ENCODE measurements at places on chromosomes 16 and 17.

- DNase-seq, result no peak
Observed at GRCh38 chr16:87489434-87490045, 3.3 kb downstream of the ZCCHC14 start.

GRCh38 chr17:193841-194806 is 12.7 kb upstream of the DOC2B start:
- no peak for DNase-seq

- DNase-seq, result no peak
Observed at GRCh38 chr17:42893359-42893758, 7.2 kb upstream of the G6PC1 start.

DNA sequence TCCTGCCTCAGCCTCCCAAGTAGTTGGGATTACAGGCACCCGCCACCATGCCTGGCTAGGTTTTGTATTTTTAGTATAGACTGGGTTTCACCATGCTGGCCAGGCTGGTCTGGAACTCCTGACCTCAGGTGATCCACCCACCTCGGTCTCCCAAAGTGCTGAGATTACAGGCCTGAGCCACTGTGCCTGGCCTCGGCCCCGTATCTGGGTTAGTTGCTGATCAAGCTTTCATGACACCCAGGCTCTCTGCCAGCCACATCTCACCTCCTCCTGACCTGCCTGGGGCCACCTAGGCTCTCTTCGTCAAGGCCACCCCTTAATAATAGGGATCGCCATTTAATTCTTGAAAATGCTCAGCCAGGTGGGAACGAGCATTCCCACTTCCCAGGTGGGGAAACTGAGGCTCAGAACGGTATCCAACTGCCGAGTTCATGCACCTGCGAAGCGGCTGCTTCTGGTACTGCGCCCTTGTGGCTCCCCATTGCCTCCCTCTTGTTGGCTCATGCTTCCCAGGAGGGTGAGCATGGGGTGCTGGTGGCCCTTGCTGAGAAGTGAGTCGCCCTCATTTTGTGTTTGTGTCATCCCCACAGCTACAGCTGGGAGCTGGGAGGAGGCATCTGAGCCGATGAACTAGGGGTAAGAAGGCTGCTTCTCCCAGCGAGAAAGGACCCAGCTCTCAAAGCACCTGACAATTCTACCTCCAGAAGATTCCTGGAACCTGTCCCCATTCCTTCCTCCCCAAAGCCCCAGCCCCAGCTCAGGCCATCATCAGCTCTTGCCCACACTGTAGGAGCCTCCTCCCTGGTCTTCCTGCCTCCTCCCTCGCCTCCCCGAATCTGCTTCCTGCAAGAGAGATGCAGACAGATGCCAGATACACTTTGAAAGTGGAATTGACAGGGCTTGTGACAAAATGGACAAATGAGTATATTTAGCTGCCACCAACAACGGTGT is 17.3 kb upstream of the SNN start:
- no peak for DNase-seq

GRCh38 chr17:29412780-29413565 is 22.8 kb downstream of the TAOK1 start:
- peak; percentile 36 for DNase-seq

DNA sequence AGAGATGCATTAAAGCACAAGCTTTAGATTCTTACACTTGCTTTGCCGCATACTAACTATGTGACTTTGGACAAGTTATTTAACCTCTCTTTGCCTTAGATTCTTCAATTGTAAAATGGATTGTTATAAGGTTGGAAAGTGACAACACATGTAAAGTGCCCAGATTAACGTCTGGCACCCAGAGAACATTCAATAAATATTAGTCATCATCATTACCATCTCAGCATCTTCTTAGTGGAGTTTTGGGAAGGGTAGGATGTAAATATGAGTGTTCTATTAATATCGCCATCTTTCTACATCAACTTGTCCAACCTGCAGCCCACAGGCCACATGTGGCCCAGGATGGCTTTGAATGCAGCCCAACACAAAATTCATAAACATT is 27.4 kb upstream of the FAM20A start:
- no peak for DNase-seq

DNA sequence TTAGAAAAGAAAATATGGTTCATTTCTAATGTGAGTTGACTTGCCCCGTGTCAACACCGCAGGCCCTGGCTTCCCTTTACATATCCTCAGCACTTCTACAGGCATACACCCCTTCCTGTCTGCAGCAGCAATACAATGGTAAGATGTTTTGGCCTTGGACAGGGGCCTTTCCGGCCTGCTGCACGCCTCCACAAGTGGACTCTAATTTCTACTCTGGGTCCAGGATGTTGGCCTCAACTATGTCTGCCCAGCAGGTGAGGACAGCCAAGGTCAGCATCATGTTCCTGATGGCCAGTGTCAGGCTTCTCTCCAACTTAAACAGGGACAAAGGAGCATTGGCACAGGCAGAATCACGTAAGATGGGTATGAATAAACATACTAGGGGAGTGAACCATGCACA is 11.0 kb downstream of the C17orf67 start:
- no peak for DNase-seq

DNA sequence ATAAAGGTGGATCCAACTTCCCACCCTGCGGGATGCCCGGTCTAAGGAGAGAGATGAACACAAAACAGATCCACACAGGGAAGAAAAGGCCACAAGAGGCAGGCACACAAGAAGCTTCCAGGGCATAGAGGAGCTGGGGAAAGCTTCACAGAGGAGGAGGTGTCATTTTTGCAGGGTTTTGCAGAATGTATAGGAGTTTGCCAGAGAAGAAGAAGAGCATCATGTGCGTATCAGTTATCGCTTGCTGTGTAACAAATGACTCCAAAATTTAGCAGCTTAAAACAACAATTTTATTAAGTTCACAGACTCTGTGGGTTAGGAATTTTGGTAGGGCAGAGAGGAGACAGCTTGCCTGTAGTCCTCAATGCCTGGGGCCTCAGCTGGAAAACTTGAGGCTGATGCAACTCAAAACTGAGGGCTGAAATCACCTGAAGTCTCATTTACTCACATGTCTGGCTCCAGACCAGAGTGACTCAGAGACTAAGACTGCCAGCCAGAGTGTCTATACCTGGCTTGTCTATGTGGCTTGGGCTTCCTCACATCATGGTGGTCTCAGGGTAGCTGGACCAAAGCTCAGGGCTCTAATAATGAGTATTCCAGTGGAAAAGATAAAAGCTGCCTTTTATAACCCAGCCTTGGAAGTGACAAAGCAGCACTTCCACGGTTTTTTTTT is 33.9 kb upstream of the ZNF423 start:
- DNase-seq, result no peak

DNA sequence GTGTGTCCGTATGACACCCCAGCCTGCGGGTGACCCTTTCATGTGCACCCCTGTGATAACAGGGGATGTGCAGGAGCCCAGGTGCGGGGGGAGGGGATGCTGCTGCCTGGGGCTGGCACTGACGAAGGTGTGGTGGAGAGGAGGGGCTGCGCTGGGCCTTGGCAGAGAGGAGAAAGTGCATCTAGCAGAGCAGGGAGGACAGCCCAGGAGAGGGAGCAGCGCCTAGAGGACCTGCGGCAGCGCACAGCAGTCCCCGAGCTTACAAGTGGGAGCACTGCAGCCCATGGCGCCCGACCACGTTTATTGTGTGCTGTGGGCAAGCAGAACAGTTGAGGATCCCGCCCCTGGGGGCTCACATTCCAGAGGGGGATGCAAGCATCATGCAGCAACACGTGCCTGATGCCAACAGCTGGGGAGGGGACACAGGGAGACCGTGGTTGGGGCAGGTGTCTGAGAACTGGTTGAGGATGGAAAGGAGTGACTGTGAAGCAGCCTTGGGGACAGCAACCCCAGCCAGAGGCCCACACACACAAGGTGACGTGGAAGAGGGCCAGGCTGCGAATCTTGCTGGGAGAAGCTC is 10.9 kb upstream of the SLC7A5 start:
- no peak for DNase-seq

DNA sequence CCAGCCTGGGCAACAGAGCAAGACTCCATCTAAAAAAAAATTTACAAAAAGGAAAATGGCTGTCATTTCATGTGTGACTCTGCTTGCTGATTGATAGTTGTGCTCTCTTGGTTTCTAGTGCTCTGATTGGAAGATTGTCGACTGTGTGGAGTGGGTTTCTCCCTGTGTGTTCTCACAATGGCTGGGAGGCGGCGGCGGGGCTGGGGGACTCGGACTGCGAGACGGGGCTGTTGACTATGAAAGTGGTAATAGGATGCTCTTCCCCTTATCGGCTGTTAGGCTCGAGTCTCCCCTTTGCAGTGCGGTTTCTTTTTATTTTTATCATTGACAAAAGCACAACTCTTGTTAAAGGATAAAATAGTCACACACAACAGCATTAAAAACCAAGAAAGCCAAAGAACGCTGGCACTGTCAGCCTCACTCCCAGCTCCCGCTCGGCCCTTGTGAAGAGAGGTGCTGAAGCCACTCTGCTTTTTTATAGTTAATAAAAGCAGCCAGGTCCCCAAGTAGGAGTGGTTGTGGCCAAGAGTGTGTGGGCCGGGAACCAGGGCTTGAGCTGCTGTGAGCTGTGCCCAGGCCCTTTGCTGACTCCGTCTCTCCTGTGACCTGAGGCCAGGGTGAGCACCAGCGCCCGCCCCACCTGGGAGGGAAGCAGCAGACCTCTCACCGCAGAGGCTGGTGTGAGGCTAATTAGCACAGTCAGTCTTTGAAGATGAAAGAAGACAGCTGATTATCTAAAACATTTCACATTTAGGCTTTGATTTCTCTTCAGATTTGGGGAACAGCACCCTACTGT is 36.5 kb downstream of the TBCD start:
- DNase-seq, result no peak

DNA sequence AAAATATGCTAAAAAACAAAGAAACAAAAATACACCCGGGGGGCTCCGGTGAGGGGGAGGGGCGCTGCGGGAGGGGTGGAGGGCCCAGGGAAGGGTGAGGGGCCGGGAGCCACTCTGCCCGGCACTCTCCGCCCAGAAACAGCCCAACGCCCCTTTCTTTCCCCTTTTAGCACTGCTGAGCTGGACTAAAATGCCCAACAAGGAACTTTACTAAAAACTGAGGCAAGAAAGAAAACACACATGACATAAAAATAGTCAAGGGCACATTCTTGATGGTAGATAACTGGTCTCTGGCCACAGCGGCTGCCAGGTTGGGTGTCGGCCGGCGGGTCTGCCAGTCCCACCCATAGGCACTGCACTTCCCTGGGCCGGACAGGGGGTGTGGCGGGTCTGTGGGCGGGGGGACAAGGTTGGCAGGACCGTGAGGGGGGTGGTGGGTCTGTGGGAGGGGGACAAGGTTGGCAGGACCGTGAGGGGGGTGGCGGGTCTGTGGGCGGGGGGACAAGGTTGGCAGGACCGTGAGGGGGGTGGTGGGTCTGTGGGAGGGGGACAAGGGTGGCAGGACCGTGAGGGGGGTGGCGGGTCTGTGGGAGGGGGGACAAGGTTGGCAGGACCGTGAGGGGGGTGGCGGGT is 20.9 kb downstream of the METRNL start:
- no peak for DNase-seq

- no peak for DNase-seq
Observed at GRCh38 chr16:61820398-61820797, 215.8 kb downstream of the CDH8 start.

DNA sequence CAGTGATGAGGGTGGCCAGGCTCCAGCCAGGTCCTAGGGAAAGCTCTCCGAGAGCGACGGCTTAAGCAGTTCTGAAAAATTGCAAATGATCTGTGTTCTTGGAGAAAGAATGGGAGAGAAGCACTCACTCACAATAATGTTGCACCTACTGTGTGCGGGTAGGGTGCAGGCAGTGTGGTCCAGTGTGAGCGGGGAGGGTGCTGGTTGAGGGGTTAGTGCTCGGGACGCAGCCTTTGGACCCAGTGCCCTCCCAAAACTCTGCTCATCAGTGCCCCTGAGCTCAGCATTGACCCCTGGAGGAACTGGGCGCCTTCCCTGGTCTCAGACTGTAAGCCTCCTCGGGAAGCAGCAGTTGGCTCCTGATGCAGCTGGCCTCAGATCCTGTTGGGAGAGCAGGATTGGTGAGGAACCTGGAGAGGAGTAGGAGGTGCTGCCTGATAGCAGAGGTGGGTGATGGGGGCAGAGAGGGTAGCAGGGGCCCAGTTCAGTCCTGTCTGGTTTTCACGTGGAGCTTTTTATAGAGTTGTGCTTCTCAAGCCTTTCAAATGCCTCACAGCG is 23.6 kb upstream of the ZNF750 start:
- DNase-seq, result no peak

DNA sequence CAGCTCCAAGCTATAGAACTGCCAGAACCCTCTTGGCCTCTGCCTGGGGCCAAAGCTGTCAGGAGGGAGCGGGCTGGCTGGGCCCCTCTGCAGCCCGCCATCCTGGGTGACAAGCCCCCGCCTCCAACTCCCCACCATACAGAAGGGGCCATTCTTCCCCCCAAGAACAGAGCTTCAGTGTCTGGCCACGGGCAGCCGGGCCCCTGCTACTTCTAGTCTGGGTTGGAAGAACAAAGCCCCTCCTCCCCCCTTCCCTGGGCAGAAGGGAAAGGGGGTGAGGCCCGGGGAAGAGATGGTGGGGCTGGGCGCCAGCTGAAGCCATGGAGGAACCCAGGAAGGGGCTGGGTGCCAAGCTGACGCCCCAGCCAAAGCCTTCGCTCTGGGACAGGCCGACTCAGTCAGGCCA is 9.0 kb downstream of the NAT9 start:
- DNase-seq, result no peak

GRCh38 chr16:78505544-78506366 is 406.3 kb downstream of the WWOX start:
- no peak for DNase-seq

GRCh38 chr17:5931616-5932015 is 138.6 kb upstream of the WSCD1 start:
- DNase-seq, result no peak

DNA sequence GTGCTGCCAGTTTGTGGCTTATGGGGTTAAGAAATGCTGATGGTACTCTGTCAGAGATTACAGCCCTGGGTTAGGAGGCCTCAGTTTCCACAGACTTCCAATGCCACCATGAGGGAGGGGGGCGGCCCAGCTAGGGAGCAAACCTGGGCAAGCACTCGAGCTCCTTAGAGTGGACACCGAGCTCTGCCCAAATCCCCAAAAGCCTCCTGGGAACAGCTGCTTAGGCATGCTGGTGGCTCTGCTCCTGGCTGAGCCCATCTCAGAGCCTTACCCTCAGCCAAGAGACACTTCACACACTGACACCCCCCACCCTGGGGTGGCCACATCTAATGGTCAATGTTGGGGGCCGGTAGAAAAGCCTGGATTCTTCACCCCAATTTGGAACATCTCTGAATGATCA is 66.1 kb downstream of the C16orf78 start:
- DNase-seq, result no peak

DNA sequence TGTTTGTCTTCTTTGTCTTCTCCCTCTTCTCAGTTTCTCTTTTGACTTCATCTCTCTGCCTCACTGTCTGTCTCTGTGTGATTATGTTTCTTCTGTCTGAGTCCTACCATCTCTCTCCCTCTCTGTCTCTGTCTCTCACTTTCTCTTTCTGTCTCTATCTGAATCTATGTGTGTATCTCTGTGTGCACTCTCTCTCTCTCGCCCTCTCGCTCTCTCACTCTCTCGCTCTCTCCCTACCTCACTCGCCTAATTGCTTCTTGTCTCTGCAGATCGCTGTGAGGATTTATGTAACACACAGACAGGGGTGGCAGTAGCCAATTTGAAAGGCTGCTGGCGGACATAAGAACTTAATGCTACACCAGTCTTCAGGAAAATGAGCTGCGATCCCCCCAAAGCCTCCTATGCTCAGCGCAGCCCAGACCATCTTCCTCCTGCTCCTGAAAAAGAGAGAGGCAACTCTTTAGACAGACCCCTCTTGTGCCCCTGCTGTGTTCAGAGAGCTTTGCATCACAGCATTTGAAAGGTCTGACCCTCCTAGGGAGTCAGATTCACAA is 140.9 kb downstream of the CCT6B start:
- no peak for DNase-seq

Data from SW 1271 (cell line).